ENCODE measurements at places on chromosomes 4 and X. TPM values are rescaled to one million over a fixed set of nuclear protein-coding genes. Genes with fewer than 3 reads are reported as not detected.

- no peak overlapping the region for H3K4me3 ChIP-seq
- H3K36me3 ChIP-seq: no peaks in the 10 kb centered on the region
- no peak for DNase-seq
- H3K4me1 ChIP-seq: peaks cover 14% of the 10 kb centered on the region
Observed at GRCh38 chrX:123983240-123983639, 21.7 kb downstream of the STAG2 start.

- no peaks in the 10 kb centered on the region for H3K36me3 ChIP-seq
- no peak overlapping the region for H3K27ac ChIP-seq
- no peak for DNase-seq
- H3K4me1 ChIP-seq: peaks cover 9% of the 10 kb centered on the region
- H3K27me3 ChIP-seq: no peaks in the 10 kb centered on the region
Observed at GRCh38 chr4:37762991-37763368, 63.5 kb upstream of the PGM2 start.

- H3K27ac ChIP-seq: no peak overlapping the region
- no peaks in the 10 kb centered on the region for H3K36me3 ChIP-seq
- H3K27me3 ChIP-seq: no peaks in the 10 kb centered on the region
- DNase-seq: no peak
- peaks cover 4% of the 10 kb centered on the region for H3K4me1 ChIP-seq
Observed at GRCh38 chrX:150256297-150256650, 106.8 kb upstream of the MAMLD1 start.

DNA sequence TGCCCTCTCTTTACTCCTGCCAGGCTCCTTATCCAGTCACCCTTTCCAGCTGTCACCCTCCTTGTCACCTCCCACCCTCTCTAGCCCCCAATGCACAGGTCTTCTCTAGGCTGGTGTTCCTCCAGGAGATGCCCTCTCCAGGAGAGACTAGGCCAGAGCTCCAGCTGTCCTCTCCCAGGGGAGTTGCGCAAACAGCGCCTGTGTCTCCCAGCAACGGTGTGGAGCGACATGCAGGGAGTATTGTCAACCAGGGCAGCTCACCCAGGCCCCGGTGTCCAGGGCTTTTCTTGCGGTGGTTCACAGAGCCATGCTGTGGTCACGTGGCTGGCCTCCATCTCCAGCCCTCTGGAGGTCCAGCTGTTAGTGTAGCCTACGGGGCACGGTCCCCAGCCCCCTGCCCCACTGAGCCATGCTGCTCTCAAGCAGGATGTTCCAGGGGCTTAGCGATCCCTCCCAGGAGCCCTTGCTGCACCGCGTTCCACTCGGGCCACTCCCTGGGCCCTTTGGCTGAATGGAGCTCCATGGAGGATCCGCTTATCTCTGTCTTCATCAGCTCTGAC is 34.8 kb downstream of the CCNQ start:
- no peak overlapping the region for H3K27ac ChIP-seq
- no peak overlapping the region for H3K4me3 ChIP-seq
- H3K36me3 ChIP-seq: no peaks in the 10 kb centered on the region
- H3K27me3 ChIP-seq: no peaks in the 10 kb centered on the region

- H3K27me3 ChIP-seq: no peaks in the 10 kb centered on the region
- no peak for DNase-seq
- no peaks in the 10 kb centered on the region for H3K36me3 ChIP-seq
- no peaks in the 10 kb centered on the region for H3K4me1 ChIP-seq
- no peak overlapping the region for H3K27ac ChIP-seq
Observed at GRCh38 chr4:122017296-122017695, 65.4 kb upstream of the TRPC3 start.

- no peak overlapping the region for H3K4me3 ChIP-seq
- no peaks in the 10 kb centered on the region for H3K4me1 ChIP-seq
- no peak for DNase-seq
- no peaks in the 10 kb centered on the region for H3K36me3 ChIP-seq
- no peak overlapping the region for H3K27ac ChIP-seq
Observed at GRCh38 chr4:17469931-17470674, 41.8 kb downstream of the QDPR start.

DNA sequence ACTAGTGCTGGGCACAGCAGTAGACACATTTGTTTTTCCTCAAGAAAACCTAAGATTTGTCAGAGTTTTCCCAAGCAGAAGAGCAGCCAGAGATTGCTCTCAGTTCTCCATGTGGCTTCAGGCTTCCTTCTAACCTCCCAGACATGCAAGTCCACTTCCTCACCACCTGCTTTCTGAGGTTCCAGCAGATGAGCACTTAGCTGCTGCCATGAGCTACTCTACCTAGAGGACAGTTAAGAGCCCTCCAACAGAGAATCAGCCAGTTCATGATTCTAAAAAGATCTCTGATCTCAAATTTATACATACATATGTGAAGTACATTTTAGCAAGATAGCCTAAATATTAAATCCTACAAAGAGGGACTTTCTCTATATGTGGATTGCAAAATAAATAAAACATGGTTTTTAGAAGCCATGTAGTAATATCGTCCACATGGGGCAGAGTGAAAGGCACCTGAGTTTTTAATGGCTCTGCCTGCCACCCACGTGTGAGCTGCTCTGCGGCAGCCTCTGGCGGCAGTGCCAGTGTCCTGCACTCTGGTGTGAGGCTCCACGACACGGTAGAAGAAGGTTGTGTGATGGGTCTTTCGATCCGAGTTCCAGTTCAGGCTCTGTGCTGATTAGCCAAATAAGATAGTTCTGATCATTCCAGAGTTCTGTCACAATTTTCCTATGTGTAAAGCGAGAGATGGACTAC is 10.3 kb downstream of the CYP4V2 start:
- H3K36me3 ChIP-seq: no peaks in the 10 kb centered on the region
- H3K4me1 ChIP-seq: no peaks in the 10 kb centered on the region
- peak; percentile 50 for DNase-seq
- no peaks in the 10 kb centered on the region for H3K27me3 ChIP-seq
- peak overlapping the region; percentile 52 for H3K27ac ChIP-seq

DNA sequence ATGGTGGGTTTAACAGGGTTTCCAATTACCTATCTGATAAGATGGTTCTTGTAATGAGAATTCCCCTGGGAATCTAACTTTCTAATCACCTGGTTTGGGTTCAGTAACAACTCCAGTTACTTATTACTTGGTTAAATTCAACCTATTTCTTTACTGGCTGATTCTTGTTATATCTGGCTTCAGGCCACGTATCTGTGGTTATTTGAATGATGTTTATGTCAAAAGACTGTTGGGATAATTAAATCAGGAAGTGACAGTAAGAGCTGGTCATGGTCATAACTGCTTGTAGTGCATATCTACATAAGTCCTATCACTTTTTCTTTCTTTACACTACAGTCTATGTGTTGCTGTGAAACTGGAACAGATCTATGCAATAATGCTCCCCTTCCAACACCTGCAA is 108.1 kb downstream of the MID1 start:
- H3K27me3 ChIP-seq: no peaks in the 10 kb centered on the region
- no peak overlapping the region for H3K4me3 ChIP-seq
- H3K4me1 ChIP-seq: no peaks in the 10 kb centered on the region
- H3K27ac ChIP-seq: no peak overlapping the region
- DNase-seq: no peak

GRCh38 chr4:786861-787300 is 39.0 kb downstream of the CPLX1 start:
- no peaks in the 10 kb centered on the region for H3K36me3 ChIP-seq
- H3K4me3 ChIP-seq: no peak overlapping the region
- H3K4me1 ChIP-seq: peaks cover 34% of the 10 kb centered on the region
- H3K27me3 ChIP-seq: no peaks in the 10 kb centered on the region

MAGEB1 gene
- total RNA-seq: not detected

DCLK2 gene
- 0.35 TPM for total RNA-seq
